Effector memory CD4-positive, alpha-beta T cell (primary cell): ENCODE measurements at places on chromosomes 7 and 10.

DNA sequence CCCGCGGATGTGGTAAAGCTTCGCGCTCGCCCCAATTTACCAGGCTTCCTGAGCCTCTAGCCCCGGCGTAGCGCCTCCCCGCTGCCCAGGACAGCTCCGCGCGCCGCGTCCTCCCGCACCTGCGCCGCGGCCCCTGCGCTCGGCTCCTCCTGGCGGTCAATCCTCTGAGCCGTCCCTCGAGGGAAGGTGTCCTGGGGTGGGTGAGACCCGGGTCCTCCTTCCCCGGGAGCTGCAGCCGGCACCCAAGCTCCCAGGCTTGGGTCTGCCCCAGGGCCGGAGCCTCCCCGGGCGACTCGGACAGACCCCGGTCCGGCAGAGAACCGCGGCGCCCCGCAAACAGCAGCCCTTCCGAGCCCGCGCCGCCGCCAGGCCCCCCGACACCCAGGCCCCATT, 512 bp downstream of the OSBPL3 start:
- DNase-seq: peak; percentile 74

- no peak for DNase-seq
Measured at GRCh38 chr7:121073463-121074099, 85.1 kb downstream of the CPED1 start.

DNA sequence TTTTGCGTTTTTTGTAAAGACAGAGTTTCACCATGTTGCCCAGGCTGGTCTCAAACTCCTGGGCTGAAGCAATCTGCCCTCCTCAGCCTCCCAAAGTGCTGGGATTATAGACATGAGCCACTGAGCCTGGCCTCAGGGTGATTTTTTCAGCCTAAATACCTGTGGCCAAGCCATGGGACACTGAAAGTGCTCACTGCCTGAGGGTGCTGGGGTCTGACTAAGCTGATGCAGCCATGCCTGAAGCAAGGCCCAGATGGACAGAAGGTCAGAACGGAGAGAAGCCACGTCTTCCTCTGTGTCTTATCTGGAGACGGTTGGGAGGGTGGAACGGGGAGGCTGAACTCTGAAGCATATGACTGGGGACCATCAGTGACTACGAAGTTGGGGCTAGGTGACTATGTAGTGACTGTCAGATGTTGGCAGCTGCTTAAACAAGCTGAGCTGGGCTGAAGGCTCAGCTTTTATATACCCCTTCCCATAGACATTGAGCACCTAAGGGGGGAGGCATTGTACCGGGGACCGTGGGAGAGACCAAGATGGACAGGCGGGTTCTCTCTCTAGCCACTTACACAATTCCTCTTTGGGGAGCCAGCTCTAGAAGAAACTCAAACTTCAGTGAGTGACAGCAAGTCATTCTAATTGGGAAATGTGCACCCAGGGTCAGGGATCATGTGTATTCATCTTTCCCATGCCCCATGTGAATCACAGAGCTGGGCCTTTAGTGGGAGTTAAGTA, 73.3 kb upstream of the HABP2 start:
- no peak for DNase-seq

GRCh38 chr7:135180122-135180521, 9.6 kb upstream of the CYREN start:
- DNase-seq: no peak

DNA sequence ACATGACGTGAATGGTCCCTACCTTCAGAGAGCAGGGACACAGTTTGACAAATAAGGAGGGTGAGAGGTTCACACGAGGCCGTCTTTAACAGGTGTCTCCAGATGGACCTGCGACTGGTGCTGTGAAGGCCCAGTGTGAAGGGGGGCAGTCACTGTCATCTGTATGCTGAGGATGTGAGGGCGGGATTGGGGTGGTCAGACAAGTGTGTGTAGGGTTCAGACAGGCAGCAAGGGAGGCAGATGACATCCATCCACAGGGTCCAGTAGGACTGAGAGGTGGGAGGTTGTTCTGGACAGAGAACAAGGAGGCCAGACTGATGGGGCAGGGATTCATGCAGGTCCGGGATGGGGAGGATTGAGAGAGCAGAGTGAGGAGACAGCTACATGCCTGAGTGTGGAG, 232.6 kb upstream of the GPR26 start:
- DNase-seq: no peak

DNA sequence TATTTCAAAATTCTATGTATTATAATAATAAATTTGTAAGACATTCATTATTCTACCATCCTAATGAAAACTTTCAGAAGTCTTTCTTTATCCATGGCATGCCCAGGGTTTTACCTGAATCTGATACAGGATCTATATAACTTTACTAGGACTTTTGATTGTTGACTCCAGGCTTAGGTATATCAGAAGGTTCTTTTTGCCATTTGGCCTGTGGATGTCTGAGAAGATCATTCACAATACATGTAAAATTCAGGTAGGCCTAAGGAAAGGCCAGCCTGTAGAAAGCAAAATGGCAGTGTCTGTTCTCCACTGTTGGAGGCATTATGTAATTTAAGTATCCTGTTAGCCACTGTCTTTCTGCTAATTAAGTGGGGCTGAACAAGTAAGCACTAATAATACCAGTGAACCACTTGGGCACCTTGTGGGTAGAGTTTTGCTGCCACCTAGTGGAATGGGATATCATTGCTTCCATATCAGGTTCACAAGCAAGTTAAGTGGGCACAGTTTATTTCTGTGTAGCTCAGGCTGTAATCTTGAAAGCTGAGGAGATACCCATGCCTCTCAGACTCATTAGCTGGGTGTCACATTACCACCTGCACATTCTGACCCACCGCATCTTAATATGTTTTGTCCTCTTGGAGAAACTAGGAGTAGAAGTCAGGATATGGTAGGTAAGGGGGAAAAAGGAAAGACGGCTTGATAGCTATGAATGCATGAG, 105.5 kb downstream of the SEPTIN7 start:
- peak; percentile 63 for DNase-seq

GRCh38 chr7:135557455-135558336, at the start of gene NUP205:
TSS of gene NUP205 (plus strand) at chr7:135557917. CDS start at chr7:135557945, 28 bp downstream.
- DNase-seq: peak; percentile 38

DNA sequence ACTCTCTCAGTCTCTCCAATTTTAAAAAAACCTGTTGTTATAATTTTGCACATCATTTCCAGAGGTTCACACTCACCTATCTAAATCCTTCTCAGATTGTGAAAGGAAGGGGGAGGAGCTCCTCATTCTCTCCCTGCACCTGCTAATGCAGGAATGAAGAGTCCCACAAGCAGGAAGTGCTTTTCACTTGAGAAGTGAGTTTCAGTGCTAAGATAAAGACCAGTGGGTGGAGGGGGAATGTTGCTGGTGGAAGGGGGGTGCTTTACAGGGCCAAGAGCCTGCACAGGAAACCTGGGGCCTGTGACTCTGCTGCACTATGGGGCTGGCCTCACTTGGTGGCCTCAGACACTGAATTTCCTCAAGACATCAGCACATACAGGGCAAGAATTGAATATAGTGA, 176.4 kb downstream of the PTPN20 start:
- DNase-seq: no peak

DNA sequence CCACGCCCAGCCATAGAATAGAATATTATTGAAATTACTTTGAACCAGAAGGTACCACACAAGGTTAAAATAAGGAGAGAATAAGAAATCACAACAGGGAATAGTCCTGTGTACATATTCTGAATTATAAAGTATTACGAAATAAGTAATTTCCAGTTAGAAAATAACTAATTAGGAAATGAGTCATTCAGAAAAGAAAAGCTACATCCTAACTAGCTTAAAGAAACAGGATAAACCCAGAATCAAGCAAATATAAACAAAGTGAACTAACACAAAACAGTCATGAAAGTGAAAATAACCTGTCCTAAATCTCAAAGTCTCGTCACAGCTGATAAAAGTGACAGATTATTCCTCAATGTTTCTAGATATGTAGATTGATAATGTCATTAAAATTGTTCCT, 74.8 kb upstream of the NEBL start:
- DNase-seq: no peak

GRCh38 chr7:46508583-46508982, 587.5 kb upstream of the IGFBP3 start:
- no peak for DNase-seq

GRCh38 chr7:4792537-4793126, 17.2 kb downstream of the AP5Z1 start:
- DNase-seq: no peak

GRCh38 chr7:2862831-2863361, 18.8 kb upstream of the GNA12 start:
- DNase-seq: no peak

DNA sequence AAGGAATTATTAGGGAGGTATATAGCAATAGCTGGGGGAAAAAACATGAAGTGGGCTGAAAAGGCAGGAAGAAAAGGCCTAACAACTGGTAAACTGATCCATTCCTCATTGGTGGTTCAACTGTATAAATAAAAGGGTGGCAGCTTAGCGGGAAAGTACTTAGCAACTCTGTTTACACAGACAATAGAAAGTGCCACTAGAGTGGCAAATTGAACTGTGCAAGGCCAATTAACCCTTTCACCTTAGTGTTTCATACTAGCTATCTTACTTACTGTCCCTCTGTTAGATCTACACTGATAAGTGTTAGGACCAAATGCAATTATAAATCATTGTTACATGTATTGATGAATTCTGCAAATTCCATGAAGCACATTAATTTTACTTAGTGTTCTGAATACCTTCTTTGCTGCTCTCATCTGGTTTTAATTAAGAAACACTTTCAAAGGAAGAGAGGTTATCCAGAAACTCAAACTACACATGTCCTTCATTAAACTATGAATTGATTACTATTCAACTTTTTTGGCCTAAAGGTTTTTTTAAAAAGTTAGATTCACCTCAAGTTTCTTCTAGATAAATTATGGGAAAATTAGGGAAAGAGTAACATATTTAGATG, 28.0 kb downstream of the DNAJC1 start:
- DNase-seq: no peak

DNA sequence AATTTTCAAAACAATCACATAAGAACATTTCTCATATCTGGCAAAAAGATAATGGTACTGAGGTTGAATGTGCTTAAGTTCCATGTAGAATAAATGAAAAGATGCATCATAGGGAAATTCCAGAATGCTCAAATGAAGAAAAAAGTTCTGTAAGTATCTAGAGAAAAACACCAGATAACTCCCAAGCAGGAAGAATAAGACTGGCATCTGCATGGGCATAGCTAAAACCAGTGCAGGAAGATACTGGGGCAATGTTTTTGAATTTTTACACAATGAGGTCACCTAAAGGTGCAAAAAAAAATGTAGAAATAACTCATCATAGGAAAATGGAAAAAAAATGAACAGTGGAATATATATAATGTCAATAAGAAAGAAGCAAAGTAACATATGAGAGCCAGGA, 275.2 kb downstream of the BAMBI start:
- DNase-seq: no peak

DNA sequence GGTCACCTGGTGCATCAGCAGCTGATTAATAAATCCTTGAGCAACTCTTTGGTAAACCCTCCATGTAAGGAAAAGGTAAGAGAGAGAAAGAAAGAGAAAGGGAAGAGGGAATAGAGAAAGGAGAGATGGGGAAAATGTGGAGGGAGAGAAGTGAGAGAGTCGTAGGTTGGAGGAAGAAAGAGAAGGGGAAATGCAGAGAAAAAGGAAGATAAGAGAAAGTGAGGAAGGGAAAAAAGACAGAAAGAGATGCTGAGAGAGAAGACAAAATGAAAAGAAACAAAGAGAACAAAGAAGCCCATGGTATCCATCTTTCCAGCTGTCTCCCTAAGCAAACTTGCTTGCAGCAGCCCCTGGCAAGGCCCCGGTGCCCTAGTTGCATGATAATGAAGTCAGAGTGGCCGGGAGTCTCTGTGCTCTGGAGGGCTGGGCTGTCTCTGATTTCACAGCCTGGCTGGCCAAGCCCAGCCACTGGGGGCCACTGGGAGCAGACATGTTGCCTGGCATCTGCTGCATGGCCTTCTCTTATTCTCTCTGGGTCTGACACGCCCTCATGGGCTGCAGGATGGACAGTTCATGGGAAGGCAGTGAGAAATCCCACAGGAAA, 48.4 kb downstream of the PRR15 start:
- no peak for DNase-seq

DNA sequence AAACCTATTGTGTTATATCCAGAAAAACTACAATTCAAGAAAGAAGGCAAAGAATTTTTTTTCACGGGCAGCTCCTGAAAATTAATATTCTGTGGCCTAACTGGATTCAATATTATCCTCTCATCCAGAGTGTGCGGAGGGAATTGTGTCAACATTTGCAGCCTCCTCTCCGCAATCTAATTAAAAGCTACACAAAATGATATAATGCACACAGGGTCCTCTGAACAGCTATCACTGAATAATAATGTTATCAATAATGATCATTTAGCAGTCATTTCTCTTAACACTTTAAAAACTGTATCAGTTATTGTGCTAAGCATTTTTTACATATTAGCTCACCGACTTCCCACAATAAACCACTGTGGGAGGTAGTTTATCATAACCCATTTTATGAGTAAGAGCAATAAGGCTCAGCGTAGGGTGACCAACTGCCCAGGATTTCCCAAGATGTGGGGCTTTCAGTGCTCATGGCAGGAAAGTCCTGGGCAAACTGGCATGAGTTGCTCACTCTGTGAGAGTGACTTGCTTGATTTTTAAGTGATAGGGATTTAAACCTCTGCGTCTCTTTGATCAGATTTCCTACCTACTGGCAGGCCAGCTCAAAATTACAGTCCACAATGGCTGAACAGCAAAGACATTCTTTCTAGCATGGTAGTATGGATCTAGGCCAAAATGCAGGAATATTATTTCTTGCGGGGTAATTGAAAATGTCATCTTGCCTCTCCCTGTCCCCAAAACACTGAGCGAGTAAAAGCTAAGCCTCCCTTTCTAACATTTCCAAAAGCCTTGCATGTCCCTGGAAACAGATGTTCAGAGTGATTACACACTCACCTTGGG, 65.7 kb downstream of the AOAH start:
- DNase-seq: no peak

GRCh38 chr7:151885202-151885580, 8.3 kb upstream of the PRKAG2 start:
- no peak for DNase-seq

DNA sequence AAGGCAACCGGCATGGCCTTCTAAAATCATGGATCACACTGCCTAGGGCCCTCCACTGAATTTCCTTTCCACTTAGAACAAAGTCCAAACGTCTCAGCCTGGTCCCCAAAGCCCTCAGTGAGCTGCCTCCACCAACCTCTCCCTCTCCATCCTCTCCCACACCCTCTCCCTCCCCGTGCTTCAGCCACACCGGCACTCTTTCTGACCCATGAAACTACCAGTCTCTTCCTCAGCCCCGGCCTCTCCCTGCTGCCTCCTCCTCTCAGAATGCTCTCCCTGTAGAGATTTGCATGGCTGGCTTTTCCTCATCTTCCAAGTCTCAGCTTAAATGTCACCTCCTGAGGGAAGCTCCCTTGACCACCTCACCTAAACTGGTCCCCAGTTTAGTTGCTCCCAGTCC, 219.0 kb upstream of the ZMIZ1 start:
- no peak for DNase-seq

- no peak for DNase-seq
Measured at GRCh38 chr10:15457382-15457781, 86.3 kb upstream of the FAM171A1 start.

GRCh38 chr7:151101621-151102396, 15.5 kb downstream of the AGAP3 start:
- no peak for DNase-seq

DNA sequence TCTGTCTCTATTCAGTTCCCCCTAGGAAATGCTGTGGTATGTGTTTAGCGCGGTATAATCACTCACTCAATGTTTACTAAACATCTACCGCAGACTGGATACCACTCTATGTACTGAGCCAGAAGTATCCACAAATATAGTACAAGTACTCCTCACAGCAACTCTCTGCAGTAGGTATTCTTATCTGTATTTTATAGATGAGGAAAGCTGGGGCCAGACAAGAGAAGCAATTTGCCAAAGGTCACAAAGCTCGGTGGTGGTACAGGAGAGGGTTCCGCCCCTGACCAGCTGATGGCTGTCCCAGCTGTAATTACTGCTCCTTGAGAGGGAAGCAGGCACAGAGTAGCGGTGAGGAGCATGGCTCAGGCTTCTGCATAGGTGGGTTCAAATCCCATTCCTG, 184.1 kb downstream of the DOCK4 start:
- no peak for DNase-seq
